ENCODE measurements at places on chromosomes 7 and 10. TPM values are rescaled to one million over a fixed set of nuclear protein-coding genes. Genes with fewer than 3 reads are reported as not detected.

The SMKR1 gene
- total RNA-seq, result 0.59 TPM

The IL6 gene
- 1.1 TPM for total RNA-seq

The ZFAND2A gene
- total RNA-seq, result 8.2 TPM

The FBXO24 gene
- 0.37 TPM for total RNA-seq

The SPDYE3 gene
- not detected for total RNA-seq

The KCND2 gene
- 5.1 TPM for total RNA-seq

The SLC16A12 gene
- total RNA-seq, result under 0.01 TPM

The HHEX gene
- not detected for total RNA-seq

The WNT2 gene
- 0.73 TPM for total RNA-seq

The CTAGE6 gene
- total RNA-seq, result 0.59 TPM

The ZNF25 gene
- total RNA-seq, result 7.0 TPM

The TLX1 gene
- total RNA-seq, result not detected

All from subcutaneous preadipocyte (primary cell).